ENCODE measurements at places on chromosomes 6 and 20. TPM values are rescaled to one million over a fixed set of nuclear protein-coding genes. Genes with fewer than 3 reads are reported as not detected.

TRIM15 gene
- total RNA-seq, result not detected

AKAP12 gene
- 101 TPM for total RNA-seq

DNA sequence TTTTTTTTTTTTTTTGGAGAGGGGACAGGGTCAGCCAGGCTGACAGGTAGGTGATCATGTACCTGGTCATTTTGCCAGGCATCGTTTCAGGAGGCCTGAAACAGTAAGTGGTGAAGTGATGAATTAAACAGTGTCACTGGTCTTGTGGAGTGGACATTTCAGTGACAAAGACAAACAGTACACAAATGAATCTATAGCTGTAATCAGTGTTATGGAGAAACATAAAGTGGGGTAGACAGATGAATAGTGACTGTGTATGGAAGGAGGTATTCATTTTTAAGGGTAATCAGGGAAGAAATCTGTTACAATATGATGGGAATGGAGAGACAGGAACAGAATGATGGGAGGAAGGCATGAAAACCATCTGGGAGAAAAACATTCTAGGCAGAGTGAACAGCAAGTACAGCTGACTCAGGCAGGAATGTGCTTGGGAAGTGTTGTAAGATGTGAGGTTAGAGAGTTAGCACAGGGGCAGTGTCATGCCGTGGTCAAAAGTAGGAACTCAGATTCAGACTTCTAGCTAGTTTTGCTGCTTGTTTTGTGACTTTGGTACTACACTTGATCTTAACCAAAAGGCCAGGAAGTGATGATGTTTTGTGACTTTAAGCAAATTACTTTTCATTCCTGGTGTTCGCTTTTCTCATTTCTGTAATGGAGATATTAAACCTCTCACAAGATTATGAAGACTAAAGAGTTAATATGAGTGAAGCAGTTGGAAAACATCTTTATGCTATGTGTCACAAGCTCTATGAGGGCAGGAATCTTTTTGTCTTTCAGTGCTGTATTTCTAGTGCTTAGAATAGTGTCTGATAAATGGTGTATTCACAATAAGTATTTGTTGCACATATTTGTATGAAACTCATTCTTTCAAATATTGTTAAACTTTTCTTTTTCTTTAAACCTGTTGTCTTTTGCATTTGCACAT is 43.4 kb downstream of the QKI start:
- H3K4me1 ChIP-seq, result peaks cover 10% of the 10 kb centered on the region
- no peaks in the 10 kb centered on the region for H3K36me3 ChIP-seq

TMEM74B gene
- 3.8 TPM for total RNA-seq

SAPCD1 gene
- total RNA-seq, result 2.9 TPM
